ENCODE measurements at places on chromosomes 2 and 18.

- no peak for DNase-seq
Observed at GRCh38 chr2:88087073-88087472, 19.4 kb downstream of the SMYD1 start.

DNA sequence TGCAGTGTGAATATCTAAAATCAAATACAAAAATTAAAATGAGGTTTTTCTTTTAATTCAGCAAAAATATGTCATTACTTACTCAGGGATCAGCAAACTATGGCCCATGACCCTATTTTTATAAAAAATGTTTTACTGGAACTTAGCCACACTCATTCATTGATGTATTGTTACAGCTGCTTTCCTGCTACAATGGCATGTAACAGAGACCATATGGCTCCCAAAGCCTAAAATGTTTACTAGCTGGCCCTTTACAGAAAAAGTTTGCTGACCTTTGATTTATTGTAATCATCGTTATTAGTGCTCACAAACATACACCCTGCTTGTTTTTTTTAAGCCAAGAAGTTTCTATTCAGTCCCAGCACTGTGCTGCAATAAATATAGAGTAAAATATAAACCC lies 120.3 kb downstream of the PLA2R1 start:
- DNase-seq = no peak

DNA sequence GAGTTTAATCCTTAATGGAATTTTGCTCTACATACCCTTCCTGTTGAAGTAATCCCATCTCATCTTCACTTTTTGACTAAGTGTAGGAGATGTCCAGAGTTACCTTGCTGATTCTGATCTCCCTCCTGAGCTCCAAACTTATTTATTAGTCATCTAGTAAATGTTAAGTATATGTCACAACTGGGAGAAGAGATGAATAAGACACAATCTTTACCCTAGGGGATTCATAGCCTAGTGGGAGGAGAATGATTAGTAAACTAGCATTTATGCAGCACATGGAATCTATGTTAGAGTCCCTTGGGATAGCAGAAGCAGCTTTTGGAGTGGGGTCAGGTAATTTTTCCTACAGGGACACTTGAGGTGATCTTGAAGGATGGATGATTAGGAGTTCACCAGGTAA lies 20.7 kb downstream of the ACVR2A start:
- DNase-seq = no peak

DNA sequence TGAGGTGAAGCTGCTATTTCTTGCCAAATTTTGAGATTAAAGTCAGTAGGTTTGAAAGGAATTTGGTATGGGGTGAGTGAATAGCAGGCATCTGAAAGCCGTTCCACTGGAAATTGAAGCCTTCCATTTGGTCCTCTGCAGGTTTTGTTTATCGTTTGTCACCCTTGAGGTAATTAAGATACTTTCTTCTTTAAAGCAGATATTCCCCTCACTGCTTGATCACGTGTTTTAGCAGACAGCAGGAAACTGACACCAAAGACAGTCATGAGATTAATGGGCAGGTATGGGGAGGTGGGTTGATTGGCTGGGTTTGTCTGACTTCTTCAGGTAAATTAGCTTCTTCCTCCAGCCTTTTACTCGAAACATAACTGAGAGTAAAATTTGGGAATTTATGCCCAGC lies 10.7 kb downstream of the LPIN1 start:
- DNase-seq = no peak

DNA sequence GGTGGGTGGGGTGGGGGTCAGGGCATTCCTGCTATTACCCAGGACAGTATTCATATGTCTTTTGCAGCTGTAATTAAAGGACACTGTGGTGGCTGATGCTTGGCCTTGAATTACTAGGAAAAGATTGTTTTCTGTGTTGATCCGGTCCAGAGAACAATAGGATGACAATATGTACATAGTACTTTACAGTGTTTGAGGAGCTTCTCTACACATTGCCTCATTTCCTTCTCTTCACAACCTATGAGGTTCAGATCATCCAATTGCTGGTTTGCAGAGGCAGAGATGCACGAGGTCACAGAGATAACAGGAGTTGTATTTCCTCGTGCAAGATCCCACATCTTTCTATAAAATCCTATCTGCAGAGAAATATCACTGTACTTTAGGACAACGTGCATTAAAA lies 119.5 kb downstream of the LIPG start:
- DNase-seq = no peak

DNA sequence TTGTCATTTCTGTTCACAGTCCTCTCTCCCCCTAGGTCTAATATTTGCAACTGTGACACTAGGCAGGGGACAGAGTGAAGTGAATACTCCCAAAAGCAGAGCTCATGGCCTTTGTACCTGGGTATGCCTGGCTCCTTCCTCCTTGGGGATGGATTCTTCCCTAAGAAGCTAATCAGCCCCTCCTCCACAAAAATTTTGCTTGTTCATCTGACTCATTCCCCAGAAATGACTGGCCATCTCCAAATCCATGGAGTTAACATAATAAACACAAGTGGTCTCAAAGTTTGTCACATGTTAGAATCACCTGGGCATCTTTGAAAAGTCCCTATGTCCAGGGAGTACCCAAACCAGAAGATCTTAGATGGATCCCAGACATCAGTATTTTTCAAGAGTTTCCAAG lies 65.3 kb downstream of the SUCLG1 start:
- DNase-seq = no peak

DNA sequence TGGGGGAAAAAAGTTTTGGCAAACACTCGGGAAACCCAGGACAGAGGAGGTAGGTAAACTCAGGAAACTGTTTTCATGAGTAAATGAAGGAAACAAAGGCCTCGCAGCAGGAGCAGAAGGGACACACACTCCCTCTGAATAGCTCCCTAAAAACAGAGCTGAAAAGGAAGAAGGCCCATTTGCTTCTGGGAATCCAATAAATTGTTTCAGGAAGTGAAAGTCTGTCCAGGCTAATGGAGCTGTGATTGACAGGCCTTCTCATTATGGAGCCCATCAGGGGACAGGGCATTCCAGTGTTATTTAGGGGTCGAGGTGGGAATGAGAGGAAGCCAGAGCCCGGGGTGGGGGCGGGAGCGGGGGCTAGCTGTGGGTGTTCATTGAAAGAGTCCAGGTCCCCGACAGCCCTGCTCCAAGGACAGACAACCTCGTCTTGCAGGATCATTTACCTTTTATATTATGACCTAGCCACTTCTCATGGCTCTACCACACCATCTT lies 81.2 kb downstream of the GBX2 start:
- no peak for DNase-seq

DNA sequence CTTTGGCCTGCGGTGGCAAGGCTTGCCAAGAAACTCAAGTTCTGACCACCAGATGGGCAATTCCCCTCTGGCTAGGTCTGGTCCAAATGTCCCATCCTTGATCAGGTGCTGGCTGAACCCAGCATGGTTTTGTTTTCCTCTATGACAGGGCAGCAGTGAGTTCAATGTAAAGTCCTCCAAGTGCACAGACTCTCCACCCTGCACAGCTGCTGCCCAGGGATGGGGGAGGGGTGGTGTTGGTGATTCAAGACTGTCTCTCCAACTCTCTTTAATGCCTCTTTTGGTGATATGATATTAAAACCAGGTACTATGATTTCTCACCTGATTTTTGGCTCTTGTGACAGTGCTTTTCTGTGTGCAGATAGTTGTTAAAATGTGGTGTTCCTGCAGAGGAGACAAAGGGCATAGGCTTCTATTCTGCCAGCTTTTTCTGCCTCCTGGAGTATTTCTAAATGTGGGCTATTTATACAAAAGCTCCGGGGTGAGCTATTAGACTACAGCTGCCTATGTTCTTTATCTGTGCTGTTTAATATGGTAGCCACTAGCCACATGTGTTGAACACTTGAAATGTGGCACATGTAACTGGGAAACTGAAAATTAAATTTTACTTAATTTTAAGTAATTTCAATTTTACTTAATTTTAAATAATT lies 64.0 kb upstream of the STK39 start:
- peak; percentile 46 for DNase-seq

GRCh38 chr2:84022810-84023431 lies 436.2 kb downstream of the SUCLG1 start:
- DNase-seq = peak; percentile 27

- no peak for DNase-seq
Observed at GRCh38 chr2:120383631-120384340, 37.9 kb downstream of the INHBB start.

DNA sequence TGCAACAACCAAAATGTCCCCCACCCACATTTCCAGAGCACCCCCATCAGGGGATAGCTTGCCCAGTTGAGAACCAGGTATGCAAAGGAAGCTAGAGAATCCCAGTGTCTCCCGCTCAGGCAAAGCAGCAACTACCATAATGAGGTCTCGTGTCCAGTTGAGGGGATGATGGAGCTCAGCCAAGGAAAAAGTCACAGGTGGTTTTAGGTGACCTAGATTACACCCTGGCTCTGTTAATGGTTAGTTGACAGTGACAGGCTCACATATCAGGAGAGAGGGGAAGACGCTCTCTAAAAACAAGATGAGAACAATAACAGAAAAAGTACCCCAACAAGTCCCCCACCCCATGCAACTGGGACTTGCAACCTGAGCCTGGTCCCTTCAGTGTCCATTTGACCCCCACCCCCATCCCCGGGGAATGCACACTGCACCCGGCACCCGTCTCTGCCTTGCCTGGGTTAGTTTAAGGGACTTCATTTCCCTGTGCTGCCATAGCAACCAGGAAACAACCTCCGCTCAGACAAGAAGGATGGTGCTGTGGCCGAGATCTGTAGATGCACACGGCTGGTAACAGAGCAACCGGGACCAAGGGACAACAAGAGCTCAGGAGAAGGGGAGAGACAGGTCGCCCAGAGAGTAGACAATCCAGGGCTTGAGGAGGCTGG lies at the start of gene KIAA2012:
Gene KIAA2012 (plus strand): TSS at position 519 of the 665 bp plus-strand sequence. CDS start 373 bp downstream, outside the sequence.
- DNase-seq = no peak

DNA sequence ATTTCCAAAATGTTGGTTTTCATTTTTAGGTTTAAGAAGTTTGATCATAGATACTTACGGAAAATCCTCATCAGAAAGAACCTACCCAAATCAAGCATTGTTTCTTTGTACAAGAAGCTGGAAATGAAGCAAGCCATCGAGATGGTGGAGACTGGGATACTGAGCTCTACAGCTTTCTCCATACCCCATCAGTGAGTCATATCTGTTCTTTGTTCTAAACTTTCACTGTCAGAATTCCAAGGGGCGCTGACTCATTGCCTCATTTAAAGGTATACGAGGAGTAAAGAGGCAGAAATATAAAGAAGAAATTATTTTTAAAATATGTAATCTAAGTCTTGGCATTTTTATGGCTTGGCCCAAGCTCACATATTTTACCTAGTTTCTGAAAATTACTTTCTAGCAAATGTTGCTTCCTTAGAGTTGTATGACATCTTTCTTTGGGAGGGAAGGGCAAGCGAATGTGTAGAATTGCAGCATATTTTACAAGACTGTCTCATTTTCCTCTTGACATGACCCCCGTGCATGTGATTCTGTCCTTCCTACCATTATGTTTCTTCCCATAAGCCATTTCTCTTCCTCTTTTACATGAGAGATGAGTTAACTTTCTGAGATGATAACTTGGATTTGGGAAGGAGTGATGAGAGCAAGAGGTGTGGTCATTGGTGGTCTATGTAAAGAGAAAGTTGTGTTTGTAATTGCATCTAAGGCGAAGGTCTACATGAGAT lies 41.2 kb downstream of the SLC9A4 start:
- DNase-seq = no peak

- no peak for DNase-seq
Observed at GRCh38 chr2:106899786-106900530, 14.0 kb upstream of the ST6GAL2 start.

DNA sequence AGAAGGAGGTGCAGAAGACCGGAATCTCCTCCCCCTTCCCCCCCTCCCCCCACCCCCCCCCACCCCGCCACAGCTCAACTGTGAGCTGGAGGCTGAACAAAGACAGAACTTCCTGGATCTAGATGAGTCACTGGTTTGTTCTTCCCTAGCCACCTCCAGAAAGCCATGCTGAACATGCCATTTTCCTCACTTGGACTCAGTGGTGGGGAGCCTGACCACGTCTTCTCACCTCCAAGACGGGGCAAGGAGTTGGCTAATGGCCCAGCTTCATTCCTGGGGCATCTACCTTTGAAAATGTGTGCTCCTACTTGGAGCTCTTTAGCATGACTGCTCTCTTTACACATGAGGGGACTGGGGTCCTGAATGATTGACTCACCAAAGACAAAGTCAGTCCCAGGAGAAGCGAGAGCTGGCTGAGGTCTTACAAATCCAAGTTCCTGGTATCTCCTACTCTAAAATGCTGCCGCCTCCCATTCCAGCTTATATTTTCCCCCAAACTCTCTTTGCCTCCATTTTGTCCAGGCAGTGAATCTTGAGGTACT lies 22.6 kb upstream of the FZD5 start:
- no peak for DNase-seq

GRCh38 chr18:8799596-8800441 lies 94.5 kb downstream of the MTCL1 start:
- DNase-seq = no peak

All from NCI-H1105 (cell line).